Activated T-cell treated with anti-CD3 and anti-CD28 coated beads, Interleukin-2, amount 50 U/mL, for 72 hours (primary cell): ENCODE measurements at places on chromosomes 2 and 18. TPM values are rescaled to one million over a fixed set of nuclear protein-coding genes. Genes with fewer than 3 reads are reported as not detected.

TPO gene
- not detected for total RNA-seq

LRRTM4 gene
- not detected for total RNA-seq

LRATD1 gene
- not detected for total RNA-seq

OSBPL6 gene
- 6.1 TPM for total RNA-seq

MYL1 gene
- not detected for total RNA-seq

GRCh38 chr2:113784823-113785744, 28.6 kb upstream of the SLC35F5 start:
- DNase-seq = no peak

DNA sequence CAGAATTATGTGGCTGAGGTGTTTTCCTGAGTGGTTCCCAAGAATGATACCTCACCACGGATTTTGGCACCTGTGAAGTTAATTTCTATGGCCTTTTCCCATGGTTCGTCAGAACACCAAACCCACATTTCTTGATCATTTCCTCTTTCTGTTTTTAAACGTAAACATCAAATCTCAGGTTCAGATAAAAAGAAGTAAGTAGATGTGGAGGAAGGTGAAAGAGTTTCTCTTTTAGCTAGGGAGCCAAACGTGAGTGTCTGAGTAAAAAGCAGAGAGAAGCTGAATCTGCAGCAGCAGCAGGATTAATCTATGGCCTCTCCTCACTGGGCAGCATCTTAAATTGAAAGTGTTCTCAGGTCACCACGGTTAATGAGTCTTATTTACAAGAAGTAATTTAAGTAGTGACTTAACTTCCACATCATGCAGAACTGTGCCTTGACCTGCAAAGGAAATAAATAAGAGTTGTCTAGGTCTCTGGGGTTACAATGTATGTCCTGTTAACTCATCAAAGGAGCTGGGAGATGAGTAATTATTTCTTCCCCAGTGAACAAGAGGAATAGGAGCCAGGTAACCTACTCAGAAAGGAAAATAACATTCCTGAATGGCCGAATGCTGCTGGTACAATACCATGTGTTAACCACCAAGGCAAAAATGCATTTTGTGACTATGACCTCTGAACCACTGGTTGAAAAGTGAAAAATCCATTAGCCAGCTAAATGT, 139.6 kb upstream of the NETO1 start:
- DNase-seq = no peak

- no peak for DNase-seq
Measured at GRCh38 chr18:56323673-56324072, 314.7 kb downstream of the TXNL1 start.

- DNase-seq = no peak
Measured at GRCh38 chr2:130823886-130824491, 12.7 kb upstream of the ARHGEF4 start.

DNA sequence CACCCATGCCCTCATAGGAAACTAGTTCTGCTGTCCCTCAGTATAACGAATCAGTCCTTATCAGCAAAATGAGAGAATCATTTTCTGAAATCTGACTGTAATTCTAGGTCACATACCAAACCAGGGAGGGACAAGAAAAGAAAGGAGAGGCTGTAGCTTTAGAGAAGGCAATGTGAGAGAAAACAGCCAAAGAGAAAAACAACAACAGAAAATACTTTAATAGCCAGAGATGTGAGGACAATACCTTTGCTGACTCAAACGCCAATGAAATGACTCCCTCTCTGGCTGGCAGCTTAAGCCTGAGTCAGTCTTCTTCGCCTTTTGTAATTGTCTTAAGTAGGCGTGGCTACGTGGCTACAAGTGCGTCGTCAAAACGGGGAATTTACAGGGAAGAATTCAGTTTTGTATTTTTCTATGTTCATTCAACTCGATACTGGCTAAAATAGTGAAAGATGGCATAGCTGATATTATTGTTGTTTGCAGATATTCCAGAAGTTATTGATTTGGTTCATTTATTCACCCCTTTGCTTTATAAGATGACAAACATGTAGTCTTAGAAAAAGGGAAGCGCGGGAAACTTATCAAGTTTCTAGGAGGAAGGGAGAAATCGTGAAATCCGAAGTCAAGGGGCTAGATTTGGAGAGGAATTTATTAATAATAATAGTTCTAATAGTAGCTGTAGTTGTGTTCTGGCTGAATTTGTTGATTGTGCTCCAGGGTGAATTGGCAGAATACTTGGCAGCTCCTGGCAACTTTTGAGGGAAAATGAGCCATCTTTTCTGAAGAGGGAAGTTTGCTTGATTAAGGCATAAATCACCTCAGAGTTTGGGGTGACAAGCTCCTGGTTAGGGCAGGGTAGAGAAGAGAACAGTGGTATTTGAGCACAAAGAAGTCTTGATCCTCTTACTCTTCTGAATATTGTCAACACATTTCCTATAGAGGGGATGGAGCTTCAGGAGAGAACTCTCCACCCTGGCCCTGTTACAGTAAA, at the start of gene IL1A:
Gene IL1A (minus strand): TSS at position 295 of the 991 bp plus-strand sequence. CDS start 723 bp downstream, outside the sequence.
- DNase-seq = peak; percentile 12

- DNase-seq = no peak
Measured at GRCh38 chr2:20111311-20112131, 60.1 kb upstream of the LAPTM4A start.

DNA sequence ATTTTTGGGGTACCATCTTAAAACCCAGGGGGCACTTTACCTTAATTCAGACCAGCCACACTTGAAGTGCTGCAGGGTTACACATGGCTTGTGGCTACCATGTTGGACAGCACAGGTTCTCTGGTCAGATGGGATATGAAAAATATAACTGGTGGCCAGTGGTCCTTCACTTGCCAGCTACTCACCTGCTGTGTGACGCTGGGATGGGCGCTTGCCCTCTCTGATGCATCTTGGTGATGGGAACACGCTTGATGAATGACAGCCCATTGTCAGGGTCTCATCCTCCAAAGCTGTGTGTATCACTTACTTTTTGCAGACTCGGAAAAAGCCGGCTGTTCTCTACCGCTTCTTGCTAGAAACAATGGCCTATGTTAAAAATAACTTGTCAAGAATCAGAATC, 22.5 kb downstream of the HJURP start:
- DNase-seq = no peak

- DNase-seq = no peak
Measured at GRCh38 chr2:33370636-33371265, 105.7 kb upstream of the RASGRP3 start.

DNA sequence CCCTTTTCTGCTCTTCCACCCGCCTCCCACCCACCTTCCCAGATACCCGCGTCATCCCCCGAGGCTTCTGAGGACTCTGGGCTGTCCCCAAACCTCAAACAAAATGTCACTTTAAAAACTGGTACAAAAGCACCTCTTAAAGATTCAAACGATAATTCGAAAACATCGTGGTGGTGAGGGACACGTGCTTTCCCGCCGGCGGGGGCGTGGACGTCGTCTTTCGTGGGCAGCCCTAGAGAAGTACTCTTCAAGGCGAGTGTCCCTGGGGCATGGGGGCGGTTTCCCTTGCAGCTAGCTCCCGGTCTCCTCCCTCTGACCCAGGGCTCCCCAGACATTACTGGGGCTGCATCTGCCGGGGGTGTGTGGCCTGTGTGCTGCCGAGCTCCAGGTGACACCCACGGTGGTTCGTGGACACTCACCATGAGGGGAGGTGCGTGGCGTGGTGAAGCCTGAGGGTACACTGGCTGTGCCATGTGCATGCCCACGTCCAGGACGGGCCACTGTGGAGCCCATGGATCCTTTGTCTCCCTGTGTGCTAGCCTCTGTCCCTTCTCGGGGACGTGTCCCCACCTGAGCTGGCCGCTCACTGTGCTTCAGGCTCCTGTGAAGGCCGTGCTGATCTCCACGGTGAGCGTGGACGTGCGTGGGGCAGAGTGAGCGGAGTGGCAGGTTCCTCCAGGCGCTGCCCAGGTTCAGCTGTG, 117.8 kb downstream of the NFATC1 start:
- no peak for DNase-seq

DNA sequence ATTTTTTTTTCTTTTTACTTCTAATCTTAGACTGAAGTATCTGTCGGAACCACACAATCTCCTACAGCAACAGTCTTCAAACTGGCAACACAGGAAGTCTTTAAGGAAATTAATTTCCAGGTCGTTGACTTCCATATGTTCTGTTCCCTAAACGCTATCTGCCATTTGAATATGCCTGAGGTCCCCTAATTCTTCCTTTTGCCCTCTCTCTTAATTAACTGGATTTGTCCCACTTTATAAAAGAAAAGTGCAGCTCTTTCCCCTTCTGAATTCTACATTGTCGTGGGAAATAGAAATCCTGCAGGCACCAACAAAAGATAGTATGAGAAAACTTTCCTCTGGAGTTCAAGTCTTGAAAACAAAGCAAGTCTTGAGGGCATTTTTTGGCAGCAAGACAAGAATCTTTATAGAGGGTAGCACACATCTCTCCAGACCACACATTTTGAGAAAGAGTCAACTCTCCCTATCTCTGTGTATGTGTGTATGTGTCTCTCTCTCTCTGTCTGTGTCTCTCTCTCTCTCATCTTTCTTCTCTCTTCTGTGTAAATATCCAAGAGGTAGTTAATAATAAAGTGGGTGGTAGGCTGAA, 879.8 kb downstream of the SOCS6 start:
- DNase-seq = no peak

DNA sequence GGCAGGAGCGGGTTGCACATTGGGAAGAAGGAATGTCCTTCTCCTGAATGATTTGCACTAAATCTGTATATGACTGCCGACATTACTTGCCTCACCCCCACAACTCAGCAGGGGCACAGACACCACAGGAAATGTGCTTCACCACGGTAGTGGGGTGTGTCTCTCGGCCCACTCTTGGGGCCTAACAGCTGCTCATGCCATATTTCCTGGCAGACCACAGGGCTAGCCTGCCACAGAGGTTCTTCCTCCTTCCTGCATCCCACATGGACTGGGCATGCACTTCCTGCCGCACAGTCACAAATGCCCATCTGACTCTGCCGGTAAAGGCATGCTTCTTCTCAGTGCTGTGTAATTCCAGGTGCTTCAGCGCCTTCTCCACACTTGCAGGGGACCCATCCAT, 10.3 kb upstream of the PAPOLG start:
- DNase-seq = no peak

DNA sequence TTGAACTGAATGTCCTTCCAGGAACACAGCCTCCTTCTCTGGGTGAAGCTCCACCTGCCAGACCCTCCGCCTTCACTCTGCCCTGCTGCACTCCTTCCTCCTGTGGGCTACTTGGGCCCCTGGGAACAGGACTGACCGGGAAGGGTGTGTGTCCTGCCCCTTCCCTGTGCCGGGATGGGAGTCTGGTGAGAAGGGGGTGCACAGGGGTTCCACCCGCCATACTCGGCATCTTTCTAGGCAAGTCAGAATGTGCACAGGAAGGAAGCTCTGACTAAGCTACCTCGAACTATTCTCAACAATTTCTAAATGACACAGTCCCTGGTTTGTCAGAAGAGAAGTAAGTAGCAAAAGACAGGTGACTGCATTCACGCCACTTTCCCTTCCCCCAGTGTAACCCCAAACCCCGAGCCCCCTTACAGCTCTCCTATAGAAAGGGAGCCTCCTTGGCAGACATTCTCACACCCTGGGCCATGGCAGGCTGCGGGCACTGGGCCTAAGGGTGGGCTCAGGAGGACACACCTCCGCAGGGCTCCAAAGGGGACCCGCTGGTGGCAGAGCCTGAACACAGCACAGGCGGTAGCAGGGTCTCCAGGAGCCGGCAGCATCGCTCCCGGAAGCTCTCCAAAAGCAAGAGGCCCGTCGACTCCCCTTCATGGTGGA, 184.1 kb downstream of the HDAC4 start:
- DNase-seq = peak; percentile 65
